ENCODE measurements at places on chromosomes 3 and 15.

GRCh38 chr15:73786538-73786937 lies 33.4 kb upstream of the INSYN1 start:
- no peak for DNase-seq

DNA sequence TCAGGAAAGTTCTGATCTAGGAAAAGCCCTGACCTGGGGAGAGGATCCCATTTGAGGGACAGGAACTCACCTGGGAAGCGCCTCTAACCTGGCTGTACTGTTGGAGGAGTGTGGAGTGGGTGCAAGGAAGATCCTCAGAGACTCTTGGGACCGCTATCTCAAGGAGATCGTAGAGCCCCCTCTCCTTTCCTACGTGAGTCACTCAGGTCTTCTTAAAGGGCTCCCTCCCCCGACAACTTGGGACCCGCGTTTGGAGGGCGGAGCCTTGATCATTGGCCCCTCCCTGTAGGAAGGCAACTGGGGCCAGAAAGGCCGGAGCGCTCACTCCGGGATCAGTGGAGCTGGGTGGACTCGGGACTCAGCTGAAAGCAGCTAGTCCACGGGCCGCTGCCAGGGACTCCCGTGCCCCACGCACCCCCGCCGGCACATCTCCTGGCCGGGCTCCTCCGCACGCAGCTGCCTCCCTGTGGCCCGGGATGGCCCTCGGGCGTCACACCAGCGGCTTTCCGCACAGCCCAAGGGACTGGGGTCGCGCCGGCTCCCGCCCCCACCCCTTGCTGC lies 520 bp downstream of the SLC26A6 start:
- DNase-seq = peak; percentile 38

- no peak for DNase-seq
Observed at GRCh38 chr15:78681281-78682003, 40.4 kb upstream of the CHRNB4 start.

GRCh38 chr3:194314388-194315068 lies 36.6 kb downstream of the CPN2 start:
- no peak for DNase-seq

- DNase-seq = peak; percentile 13
Observed at GRCh38 chr15:66955871-66956585, 109.4 kb upstream of the SMAD3 start.

DNA sequence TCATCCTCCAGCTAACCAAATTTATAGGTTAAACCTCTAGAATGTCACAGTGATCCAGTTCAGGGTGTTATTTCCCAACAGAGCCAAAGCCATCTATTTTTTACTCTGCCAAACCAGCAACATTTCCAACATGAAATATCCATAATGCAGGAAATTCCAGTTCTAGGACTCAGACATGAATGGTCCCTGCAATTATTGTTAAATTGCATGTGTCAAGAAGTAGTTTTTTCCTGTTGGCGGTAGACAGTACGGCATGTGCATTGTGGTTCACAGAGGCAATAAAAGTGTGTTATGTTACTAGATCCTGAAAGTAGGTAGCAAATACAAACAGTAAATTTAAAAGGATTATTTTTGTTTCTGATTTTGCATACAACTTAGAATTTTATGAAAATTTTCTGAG lies 215.7 kb upstream of the THBS1 start:
- no peak for DNase-seq

GRCh38 chr3:50817756-50818529 lies 143.2 kb downstream of the DOCK3 start:
- DNase-seq = no peak

DNA sequence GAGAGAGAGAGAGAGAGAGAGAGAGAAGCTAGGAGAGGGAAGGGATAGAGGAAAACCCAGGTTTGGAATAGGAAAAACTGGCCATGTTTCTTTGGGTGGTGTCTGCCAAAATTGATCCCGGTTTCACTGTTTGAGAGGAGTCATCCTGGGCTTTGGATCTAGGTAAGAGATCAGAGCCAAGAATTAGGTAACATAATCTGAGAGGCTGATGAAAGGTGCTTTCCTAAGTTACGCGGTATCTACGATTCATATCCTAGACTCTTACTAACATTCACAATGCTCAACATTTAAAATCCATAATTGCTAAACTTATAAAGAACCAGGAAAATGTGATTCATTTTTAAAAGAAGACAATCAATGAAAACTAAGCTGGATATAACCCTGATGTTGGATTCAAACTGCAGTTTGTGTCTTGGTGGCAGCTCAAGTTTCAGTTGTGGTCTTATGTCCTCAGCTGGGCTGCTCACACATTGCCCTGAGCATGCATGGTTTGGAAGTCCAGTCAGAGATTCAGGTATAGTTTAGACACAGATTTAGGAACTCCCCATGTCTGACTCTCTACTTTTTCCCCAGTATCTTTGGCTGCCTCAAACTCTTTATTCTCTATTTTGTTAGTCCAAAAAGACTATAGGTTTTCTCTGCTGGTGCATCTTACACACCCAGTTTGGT lies 42.5 kb upstream of the FMN1 start:
- DNase-seq = no peak

DNA sequence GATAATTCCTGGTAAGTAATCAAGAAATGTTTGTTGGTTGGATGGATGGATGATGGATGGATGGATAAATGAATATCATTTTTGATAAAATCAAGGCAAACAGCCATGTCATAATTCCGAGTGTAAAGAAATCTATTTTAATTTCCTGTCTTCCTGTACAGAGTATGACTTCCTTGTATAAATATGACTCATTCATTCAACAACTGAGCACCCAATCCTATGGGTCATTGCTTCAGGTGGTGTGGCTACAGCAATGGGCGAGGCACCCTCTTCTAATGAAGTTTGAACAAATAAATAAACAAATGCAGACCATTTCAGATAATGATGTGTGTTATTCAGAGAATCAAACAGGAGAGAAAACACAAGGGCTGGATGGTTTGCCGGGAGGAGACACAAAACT lies 198.7 kb downstream of the TNIK start:
- DNase-seq = no peak

DNA sequence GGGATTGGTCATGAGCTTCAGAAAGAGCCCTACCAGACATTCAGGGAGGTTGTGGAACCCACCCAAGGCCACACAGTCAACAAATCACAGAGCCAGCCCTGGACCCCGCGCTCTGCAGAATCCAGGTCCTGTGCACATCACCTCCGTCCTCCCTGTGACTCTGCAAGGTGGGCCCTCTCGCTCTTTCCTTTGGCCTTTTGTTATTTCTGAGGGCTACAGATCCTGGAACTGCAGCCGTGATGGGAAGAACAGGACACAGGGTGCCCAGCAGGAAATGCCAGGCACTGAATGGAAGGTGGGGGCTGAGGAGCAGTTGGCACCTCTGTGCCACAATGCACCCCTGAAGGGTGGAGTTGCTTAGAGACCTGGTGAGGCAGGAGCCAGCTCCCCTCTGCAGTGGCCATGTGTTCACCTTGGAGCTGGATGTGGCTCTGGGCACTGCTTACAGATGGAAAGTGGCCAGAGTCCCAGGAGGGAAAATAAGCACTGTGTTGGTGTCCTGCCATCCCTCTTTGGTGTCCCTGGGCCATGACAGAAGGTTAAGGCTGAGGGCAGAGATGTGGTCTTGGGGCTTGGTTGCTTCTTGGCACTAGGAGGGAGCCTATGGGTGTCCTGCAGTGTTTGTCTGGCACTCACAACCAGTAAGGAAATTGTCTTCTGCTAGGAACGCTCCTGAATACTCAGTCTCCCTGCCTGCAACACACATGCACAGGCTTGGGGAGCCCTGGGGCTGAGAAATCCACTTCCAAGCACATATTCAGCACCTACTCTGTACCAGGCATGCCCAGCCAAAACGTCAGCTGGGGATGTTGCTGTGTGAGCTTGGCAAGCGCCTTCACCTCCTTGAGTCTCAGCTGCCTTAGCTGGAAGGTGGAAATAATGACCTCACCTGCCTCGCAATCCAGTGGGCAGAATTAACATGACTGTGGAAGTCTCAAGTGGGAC lies 98.0 kb upstream of the SLC6A6 start:
- DNase-seq = no peak

- no peak for DNase-seq
Observed at GRCh38 chr3:89216016-89216739, 108.8 kb downstream of the EPHA3 start.

- no peak for DNase-seq
Observed at GRCh38 chr3:107206141-107206540, 171.1 kb upstream of the CCDC54 start.

DNA sequence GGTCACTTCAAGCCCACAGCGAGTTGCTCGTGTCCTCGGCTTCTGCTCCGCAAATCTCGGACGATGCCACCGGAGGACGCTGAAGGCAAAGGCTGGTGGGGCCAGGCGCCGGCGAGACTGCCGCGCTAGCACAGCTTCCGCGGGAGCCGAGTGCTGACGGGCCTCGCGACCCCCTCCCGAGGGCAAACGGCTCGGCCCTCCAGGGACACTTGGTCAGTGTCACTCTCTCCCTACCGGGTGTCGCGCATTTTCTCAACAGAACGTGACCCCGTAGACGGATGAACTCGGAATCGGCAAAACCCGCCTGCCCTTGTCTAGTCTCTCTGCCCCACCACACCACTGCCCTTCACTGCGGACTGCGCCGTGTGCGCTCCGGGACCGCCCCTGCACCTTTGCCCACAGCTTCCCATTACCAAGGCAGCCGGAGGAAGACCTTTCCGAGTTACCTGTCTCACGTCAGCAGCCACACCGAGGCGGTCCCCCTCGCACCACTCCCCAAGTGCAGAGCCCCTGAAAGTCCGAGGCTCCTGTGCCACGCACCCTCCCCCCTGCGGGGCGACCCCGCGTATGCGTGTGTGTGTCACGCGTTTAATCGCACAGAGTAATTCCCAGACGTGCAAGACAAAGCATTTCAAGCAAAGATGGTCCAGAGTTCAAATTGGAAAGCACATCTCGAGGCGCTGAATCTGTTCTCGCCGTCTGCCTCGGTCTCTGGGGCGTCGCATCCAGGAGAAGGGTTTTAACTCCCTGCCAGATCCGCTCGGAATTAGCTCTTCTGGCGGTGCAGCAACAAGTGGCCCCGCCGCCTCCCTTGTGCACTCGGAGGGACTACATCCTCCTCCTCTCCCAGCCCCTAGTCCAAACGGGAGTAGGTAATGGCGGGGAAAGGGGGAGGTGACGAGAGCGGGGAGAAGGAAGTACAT lies 245.0 kb upstream of the TOPAZ1 start:
- no peak for DNase-seq

DNA sequence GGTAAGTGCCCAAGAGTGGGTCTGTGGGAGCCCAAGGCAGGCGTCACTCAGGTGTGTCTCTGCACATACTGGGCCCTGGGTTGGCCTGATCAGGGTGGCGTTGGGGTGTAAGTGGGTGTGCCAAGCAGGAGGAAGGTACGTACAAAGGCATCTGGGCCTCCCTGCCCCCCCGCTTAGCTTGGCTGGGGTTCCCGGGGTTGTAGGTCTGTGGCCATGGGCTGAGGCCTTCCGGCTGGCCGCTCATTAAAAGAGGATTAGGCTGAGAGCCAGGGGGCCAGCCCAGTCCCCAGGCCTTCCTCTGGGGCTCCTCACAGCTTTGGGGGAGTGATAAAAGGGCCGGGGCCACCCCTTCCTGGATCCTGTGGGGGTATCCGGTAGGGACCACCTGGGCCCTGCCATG lies 13.3 kb downstream of the SEMA3F start:
- no peak for DNase-seq

Measured in T1000 (cell line).